Esophagus (tissue), 2 donors: ENCODE measurements at places on chromosomes 13 and 19. TPM values are rescaled to one million over a fixed set of nuclear protein-coding genes. Genes with fewer than 3 reads are reported as not detected.

The KCTD15 gene
- 23.8 TPM for polyA plus RNA-seq

The MISP gene
- 0.11 TPM for polyA plus RNA-seq

The CNN1 gene
- 85.0 TPM for polyA plus RNA-seq

The ACER1 gene
- 6.2 TPM for polyA plus RNA-seq

The PSPN gene
- 0.79 TPM for polyA plus RNA-seq

The SPIB gene
- polyA plus RNA-seq, result 0.22 TPM

The RFPL4A gene
- not detected for polyA plus RNA-seq

The ANKLE1 gene
- polyA plus RNA-seq, result 0.45 TPM

The BICRA gene
- polyA plus RNA-seq, result 4.0 TPM

The GFY gene
- not detected for polyA plus RNA-seq

The CCDC194 gene
- not detected for polyA plus RNA-seq

The STOML3 gene
- 0.06 TPM for polyA plus RNA-seq

The PRKCG gene
- 0.01 TPM for polyA plus RNA-seq

The RAB8A gene
- 34.1 TPM for polyA plus RNA-seq

The LGALS14 gene
- not detected for polyA plus RNA-seq

The METTL21C gene
- not detected for polyA plus RNA-seq

The TPM4 gene
- 439 TPM for polyA plus RNA-seq
